ENCODE measurements at places on chromosomes 11 and 22. TPM values are rescaled to one million over a fixed set of nuclear protein-coding genes. Genes with fewer than 3 reads are reported as not detected.

Gene ACR
- total RNA-seq, result 4.5 TPM

DNA sequence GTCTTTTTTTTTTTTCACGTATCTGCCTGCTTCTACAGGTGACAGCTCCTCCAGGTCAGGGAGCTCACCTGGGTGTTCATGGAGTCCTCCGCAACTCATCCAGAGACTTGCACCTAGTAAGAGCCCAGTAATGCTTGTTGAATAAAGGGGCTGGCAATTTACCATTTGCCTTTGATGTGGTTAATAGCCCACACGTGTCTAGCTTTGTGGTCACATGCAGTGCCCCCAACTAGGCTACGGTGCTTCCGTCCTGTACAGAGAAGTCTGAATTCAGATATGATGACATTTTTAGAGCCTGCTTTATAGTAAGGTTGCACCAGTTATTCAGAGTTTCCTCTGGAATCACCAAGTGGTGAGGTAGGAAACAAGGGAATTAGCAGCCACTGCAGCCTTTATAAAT lies 199.4 kb upstream of the MTMR2 start:
- DNase-seq, result no peak

DNA sequence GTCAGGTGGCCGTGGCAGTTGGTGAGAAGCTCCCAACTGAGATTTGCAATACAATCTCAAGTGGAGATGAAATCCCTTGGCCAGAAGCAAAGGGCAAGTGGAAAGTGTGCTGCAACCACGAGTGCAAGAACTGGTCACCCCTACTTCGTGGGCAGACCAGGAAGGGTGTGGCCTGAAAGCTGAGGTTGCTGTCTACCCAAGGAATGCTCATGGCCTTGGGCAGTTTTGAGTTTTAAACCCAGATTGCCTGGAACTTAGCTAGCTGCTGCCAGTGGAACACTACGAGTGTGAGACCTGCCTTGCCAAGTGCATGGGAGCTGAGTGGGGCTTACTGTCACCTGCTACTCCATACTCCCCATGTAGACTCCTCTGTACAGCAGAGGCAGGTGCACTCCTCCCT lies 113.3 kb upstream of the FAT3 start:
- no peak for DNase-seq

Gene TMEM80
- total RNA-seq, result 33.2 TPM

Gene PRG2
- not detected for total RNA-seq

Gene MRGPRE
- total RNA-seq, result not detected

Gene MAPK11
- 26.1 TPM for total RNA-seq

DNA sequence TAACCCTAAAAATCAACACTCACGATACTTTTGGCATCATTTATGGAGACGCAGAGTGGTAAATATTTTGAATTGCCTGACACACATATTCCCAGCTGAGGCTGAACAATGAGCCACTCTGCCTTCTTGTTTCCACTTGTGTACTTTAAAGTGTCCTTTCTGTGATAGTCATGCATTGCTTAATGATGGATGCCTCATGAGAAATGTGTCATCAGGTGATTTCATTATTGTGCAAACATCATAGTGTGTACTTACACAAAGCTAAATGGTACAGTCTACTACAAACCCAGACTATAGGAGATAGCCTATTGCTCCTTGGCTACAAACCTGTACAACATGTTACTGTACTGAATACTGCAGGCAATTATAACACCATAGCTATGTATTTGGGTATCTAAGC lies 44.2 kb downstream of the MRE11 start:
- DNase-seq, result no peak

GRCh38 chr22:21919526-21920307 lies 32.9 kb downstream of the PPM1F start:
- DNase-seq, result no peak

DNA sequence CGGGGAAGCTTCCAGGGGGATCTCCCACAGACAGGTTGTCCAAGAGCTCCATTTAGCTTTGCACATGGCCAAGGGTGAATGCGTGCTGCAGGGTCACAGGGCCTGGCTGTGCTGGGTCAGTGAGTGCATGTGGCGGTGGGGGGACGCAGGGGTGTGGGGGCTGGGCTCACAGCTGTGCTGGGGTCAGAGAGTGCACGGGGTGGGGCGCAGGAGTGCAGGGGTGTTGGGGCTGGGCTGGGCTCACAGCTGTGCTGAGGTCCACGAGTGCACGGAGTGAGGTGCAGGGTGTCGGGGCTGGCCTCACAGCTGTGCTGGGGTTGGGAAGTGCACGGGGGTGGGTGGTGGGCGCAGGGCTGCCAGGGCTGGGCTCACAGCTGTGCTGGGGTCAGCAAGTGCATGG lies 557.7 kb downstream of the BRD1 start:
- no peak for DNase-seq

GRCh38 chr22:46676479-46676878 lies 56.3 kb downstream of the GRAMD4 start:
- DNase-seq, result no peak

DNA sequence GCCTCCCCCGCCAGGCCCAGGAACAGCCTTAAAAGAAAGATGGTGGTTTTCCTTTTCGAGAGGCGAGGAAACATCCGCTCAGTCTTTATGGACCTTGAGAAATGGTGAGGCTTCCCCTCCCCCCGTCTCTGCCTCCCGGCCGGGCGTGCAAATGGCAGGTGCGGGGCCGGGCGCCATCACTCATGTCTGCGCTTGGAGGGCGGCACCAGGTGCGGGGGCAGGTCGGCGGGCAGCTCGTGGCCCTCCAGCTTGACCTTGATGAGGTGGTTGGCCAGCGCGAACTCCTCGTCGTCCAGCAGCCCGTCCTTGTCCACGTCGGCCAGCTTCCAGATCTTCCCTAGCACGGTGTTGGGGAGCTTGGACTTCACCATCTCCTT lies 9.7 kb upstream of the CDC42BPG start:
- no peak for DNase-seq

DNA sequence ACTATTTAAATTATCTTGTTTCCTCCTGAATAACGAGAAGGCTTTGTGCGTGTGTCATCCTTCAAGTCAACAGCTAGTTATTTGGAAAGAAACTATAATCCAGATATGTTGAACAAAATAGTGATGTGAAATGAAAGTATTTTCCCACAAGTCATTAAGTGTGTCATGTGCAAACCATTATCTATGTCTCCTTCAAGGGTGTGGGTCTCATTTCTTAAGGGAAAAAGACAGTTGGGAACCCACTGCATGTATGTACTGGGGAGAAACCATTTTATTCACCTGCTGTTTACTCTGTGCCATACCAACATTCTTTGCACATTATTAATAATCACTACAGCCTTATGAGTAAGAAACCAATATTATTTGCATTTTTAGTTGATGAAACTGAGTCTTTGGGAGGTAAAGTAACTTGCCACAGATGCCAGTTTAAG lies 145.3 kb upstream of the CTSC start:
- DNase-seq, result no peak

Gene POTEH
- total RNA-seq, result not detected

GRCh38 chr22:16828876-16829275 lies 3.7 kb upstream of the XKR3 start:
- DNase-seq, result no peak

Gene PIK3IP1
- 56.4 TPM for total RNA-seq

- DNase-seq, result no peak
Measured at GRCh38 chr11:124846070-124846673, 19.1 kb upstream of the ROBO3 start.

- DNase-seq, result no peak
Measured at GRCh38 chr11:132728026-132728425, 804.3 kb downstream of the OPCML start.

- DNase-seq, result no peak
Measured at GRCh38 chr22:49153921-49154320, 673.8 kb downstream of the BRD1 start.

GRCh38 chr11:77475206-77475605 lies 1.3 kb upstream of the PAK1 start:
- DNase-seq, result no peak

Gene ZNF74
- 10.7 TPM for total RNA-seq

- no peak for DNase-seq
Measured at GRCh38 chr11:46808799-46809431, 37.2 kb downstream of the CKAP5 start.

GRCh38 chr22:39530692-39531331 lies 1.7 kb downstream of the RPS19BP1 start:
- no peak for DNase-seq

- no peak for DNase-seq
Measured at GRCh38 chr22:19807161-19807913, 46.8 kb downstream of the TBX1 start.

- no peak for DNase-seq
Measured at GRCh38 chr11:70851907-70852306, 400.5 kb downstream of the SHANK2 start.

DNA sequence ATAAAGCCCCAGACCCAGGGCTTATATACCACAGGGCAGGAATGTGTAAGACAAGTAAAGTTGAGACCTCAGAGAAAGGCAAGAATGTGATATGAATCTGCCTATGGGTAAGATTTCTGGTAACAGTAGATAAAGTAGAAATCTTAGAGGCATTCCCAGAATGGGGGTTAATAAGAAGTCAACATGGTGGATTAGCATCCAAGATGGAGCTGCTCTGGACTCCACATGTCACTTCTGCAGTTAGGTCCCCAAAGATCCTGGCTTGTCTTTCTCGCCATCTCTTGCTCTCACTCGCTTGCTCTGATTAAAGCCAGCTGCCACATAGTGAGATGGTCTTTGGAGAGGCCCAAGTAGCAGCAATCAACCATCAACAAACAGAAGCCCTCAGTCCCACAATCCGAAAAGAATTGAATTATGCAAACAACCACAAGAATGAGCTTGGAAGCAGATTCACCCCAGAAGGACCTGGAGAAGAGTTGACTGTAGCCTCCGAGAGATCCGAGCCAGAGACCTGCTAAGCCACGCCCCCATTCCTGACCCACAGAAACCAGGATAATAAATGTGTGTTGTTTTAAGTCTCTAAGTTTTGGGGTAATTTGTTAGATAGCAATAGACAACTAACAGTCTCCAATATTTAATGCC lies 5.4 kb upstream of the C11orf86 start:
- no peak for DNase-seq

GRCh38 chr11:122814401-122814800 lies 23.9 kb upstream of the CRTAM start:
- no peak for DNase-seq

GRCh38 chr22:20284471-20285086 lies 16.5 kb upstream of the RTN4R start:
- DNase-seq, result no peak

DNA sequence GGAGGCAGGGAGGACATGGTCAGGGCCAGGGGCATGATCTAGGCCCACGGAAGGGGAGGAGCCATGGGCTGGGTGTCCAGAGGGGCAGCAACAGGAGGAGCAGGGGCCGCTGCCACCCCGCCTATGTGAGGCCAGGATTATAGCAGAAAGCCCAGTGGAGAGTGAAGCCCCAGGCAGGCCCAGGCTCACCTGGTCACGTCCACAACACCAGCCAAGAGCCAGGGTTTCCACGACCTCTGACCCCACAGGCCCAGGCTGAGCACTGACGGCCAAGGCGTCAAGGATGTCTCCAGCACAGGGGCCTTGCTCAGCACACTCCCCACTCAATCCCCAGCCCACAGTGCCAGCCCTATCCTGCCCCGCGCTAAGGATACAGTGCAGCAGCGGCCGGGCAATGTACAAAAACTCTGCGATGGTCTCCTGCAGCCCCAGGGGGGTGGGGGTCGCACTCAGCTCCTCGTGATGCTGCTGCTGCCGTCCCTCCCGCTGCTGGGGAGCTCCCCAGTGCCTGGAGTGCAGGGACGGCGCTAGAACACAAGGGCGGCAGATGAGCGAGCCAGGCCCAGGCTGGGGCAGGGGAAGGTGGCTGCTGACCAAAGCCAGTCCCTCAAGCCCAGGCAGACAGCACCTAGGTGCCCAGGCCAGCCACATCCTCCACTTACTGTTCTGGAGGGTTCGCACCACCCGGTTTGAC lies 3.6 kb downstream of the PEX16 start:
- no peak for DNase-seq

Gene KCNK4
- not detected for total RNA-seq

DNA sequence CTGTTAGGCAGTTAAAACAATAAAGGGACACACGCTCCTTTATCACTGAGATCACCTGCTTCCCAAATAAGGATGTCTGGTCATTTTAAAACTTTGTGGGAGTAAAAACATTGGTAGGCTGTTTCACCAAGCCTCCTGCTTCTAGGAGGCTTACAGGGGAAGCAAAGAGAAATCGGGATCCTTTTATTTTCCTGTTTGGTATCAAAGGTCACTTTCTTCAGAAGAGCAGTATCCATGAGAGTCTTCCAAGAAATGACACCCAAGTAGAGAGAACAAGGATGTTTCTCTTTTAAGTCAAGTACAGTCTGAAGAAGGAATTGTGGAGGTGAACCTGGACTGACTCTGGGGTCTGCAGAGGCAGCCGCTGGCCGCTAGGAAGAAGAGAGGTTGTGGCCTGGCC lies 36.9 kb upstream of the BID start:
- no peak for DNase-seq

- no peak for DNase-seq
Measured at GRCh38 chr11:2164861-2165555, 4.0 kb upstream of the INS start.

Gene ARL2
- total RNA-seq, result 84.4 TPM

GRCh38 chr22:35697142-35697541 lies 20.5 kb upstream of the APOL5 start:
- no peak for DNase-seq
